ENCODE measurements at places on chromosomes 12 and 14. TPM values are rescaled to one million over a fixed set of nuclear protein-coding genes. Genes with fewer than 3 reads are reported as not detected.

MSRB3 gene
- not detected for total RNA-seq

MYH6 gene
- total RNA-seq: not detected

FOXA1 gene
- total RNA-seq: not detected

GRCh38 chr12:26399381-26399780 is 204.0 kb downstream of the SSPN start:
- no peak for DNase-seq

DNA sequence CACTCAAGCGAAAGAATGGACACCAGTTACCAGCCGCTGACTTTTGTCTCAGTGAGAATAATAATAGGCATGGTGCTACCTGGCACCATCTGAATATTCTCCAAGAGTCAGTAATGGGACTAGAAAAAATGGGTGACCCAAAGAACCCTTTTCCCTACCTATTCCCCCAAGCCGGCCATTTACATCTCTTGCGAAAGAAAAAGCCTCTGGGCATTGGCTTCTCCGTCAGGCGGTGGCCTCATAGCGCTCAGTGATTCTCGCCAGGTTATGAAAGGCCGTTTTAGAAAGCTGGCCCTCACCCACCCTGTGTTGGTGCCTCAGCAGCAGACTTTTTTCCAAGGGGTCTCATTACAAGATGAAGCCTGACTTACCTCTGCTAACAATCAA is 523 bp upstream of the SLC6A15 start:
- no peak for DNase-seq

GRCh38 chr12:127268706-127269425 is 998.1 kb upstream of the TMEM132C start:
- DNase-seq: no peak

DNA sequence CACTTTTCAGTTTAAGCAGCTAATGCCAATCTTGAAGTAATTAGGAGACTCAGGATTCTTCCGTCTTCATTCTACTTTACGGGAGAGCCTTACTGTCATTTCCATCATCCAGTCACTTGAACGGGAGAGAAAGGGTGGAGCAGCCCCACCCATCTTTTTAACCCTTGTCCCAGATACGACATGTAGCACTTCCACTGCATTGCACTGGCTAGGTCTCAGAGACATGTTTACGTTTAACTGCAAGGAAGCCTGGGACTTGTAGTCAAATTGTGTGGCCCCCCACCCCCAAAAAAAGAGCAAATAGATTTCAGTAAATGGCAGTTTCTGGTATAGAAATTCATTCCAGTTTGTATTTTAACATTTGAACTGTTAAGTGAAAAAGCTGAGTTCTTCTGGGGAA is 46.1 kb upstream of the SYT1 start:
- DNase-seq: no peak

DNA sequence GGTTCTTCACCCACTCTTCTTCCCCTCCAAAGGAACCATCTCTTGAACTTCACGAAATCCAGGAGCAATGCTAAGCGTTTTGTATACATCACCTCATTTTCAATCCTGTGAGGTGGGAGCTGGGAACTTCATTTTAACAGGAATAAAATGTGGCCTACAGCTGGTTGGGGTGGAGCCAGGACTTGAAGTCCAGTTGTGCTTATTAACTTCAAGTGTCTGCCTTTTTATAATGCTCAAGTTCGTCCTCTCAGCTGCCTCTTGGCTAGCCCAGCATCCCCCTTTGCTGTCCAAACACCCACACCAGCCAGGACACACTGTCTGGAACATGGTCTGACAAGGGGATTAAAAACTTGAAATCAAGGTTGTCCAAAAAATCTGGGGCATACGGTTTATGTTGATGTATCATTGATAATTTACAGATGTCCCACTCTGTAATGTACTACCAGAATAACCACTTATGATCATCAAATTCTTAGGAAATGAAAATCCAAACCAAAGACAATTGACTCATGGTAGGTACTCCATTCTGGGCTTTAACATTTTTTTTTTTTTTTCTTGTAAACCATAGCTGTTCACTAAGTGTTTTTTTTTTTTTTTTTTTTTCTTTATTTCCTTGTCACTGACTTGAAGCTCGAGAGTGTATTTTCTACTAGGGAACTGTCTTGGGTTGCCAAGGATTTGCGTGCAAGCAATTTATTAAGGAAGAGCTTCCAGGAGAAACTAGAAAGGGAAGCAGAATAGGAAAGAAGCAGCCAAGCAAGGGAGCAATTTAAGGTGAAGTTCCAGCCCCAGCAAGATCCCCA is 252.3 kb downstream of the EFCAB11 start:
- no peak for DNase-seq

GRCh38 chr14:70662816-70663215 is 21.1 kb downstream of the TTC9 start:
- no peak for DNase-seq

Data from Karpas-422 (cell line).